ENCODE measurements at places on chromosomes 5 and 9.

DNA sequence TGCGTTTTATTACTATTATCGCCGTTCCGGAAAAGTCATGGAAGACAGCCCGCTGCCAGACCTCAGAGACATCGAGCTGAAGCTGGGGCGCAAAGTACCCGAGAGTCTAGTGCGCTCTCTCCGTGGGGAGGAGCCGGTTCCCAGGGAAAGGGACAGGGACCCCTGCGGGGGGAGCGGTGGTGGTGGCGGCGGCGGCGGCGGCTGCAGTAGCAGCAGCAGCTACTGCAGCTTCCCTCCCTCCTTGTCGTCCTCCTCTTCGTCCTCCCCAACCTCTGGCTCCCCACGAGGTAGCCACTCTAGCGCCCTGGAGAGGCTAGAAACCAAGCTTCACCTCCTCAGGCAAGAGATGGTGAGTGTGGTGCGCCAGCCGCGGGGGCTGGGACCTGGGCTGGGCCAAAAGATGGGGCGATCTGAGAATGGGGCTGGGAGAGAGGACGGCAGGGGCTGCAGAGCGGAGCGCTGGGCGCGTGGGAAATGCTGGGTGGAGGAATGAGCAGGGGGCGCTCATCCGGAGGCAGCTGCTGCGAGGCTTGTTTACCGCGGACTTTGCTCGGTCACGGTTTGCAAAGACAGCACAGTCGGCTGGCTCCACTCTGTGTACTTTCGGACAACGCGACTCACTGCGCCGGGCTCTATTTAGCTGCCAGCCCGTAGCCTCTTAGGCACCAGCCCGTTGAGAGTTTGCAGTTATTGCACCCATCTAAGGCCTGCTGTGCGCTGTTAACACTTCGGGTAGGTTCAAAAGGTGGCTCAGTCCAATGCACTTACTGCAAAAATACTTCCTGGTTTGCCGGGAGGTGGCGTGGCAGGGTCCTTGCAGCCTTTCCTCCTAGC, 1.1 kb downstream of the LURAP1L start:
- peak; percentile 46 for DNase-seq

- peak; percentile 39 for DNase-seq
Measured at GRCh38 chr5:17436761-17437221, 61.2 kb upstream of the TAF11L2 start.

- no peak for DNase-seq
Measured at GRCh38 chr5:31854181-31855133, 215.5 kb downstream of the PDZD2 start.

DNA sequence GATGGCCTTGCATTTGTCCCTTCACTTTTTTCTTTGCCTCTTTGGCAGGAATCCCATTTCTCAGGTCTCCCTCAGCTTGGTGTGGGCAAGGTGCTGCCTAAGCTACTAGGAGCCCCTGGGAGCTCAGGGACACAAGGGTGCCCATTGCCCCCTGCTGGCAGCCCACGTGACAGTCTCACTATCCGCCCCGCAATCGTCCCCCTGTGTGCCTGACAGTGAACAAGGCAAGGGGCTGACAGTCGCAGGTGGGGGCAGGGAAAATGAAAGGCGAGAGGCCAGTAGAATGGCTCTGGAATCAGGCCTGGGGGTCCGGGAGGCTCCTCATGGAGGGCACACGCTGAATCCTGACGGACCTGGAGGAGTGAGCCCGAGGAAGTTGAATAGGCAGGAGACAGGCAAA, 2.0 kb upstream of the PCDH12 start:
- DNase-seq = peak; percentile 26

DNA sequence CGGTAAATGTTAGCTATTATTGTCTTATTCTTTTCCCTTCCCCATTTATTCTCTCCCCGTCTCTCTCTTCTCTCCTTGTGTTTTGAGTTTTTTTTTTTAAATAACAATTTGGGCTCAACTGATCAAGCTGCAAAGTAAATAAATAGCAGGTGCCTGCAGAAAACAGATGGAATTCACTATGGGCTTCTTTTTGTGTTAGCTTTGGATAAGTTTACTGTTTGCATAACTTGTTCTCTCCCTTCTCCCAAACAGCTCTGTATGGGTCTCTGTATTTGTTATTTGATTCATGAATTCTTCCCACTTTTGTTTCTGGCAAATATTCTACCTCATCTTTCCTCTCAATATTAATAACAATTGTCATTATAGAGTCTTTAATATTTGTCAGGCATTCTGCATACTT, 111.8 kb upstream of the ASTN2 start:
- no peak for DNase-seq

GRCh38 chr5:154273028-154273617, 82.6 kb downstream of the GALNT10 start:
- DNase-seq = peak; percentile 31

- DNase-seq = no peak
Measured at GRCh38 chr5:78476795-78477194, 116.4 kb downstream of the SCAMP1 start.

- no peak for DNase-seq
Measured at GRCh38 chr9:133539991-133540697, 5.6 kb downstream of the ADAMTSL2 start.

GRCh38 chr9:101977614-101978210, 239.3 kb upstream of the GRIN3A start:
- DNase-seq = no peak

DNA sequence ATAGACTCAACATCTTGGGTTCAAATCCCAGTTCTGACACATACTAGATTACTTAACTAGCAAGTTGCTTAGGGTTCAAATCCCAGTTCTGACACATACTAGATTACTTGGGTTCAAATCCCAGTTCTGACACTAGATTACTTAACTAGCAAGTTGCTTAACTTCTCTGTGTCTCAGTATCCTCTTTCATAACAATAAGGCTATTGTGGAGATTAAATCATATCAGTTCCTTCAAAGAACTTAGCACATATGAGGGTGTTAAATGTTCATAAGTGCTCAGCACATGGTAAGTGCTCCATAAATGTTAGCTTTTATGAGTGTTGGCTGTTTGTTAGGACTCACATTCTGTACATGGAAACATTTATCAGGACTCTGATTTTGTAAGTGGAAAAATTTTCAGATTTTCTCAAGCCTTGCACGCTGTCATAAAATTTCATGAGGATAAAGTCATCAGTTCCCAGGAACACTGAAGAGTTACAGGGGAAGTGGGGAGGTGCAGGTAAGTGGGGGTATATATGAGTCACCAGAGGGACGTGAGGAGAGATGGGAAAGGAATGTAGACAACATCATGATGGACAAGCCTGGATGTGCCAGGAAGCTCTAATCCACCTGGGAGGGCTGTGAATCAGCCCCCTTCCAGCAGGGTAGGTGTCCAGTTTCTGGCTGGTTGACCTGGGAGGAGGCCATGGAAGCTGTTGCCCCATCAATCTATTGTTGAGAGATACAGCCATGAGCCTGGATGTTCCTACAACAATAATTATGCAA, 532.2 kb upstream of the WWC1 start:
- DNase-seq = no peak

GRCh38 chr9:128521956-128522355, 17.4 kb downstream of the GLE1 start:
- DNase-seq = no peak

GRCh38 chr9:93200989-93201334, 17.0 kb downstream of the WNK2 start:
- no peak for DNase-seq

GRCh38 chr9:91245431-91246313, 116.0 kb downstream of the AUH start:
- peak; percentile 38 for DNase-seq

DNA sequence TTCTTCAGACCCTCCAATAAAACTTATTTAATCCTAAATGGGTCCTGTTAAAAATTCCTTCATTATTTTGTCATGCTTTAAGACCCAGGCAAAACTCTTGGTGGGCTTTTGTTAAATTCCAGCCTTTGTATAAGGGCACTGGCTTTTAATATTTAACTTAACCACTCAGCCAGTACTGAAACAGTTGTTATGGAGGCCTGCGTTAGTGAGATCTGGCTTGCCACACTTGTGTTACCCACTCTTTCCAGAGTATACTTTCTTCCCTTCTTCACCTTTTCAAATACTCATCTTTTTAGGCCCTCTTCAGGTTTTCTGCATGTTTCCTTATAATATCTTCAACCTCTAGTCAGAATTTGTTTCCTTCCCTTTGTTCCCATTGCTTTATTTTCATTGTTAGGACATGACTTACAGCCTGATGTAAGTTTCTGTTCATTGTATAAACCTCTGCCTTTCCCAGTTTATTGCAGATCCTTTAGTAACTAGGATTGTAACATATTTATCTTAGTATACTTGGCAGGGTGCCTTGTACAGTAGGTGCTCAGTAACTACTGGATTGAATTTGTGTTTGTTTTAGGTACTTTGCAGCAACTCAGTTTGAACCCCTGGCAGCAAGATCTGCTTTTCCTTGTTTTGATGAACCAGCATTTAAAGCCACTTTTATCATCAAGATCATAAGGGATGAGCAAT, 48.8 kb downstream of the LNPEP start:
- no peak for DNase-seq

- DNase-seq = no peak
Measured at GRCh38 chr5:34523387-34523726, 132.8 kb upstream of the RAI14 start.

DNA sequence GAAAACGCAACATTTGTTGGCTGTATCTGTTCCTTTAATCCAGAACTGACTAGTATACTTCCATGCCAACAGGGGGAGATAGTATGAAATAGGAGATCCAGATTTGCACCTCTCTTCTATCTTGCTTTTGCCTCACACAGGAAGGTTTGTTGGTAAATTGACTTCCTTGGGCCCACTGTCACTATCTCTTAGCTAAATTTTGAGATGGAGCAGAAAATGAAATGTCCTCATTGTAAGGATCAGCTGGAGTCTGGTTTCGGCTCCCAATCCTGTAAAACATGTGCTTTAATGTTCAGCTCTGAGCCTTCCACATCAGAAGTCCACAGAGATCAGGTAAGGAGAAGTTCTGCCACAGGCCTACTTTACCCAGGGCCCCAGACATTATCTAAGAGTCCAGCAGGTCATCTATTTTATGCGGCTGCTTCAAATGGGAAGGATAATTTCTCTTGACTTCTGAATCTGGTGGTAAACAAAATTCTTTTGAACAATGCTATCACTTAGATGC, 176.8 kb downstream of the FER start:
- DNase-seq = no peak

- no peak for DNase-seq
Measured at GRCh38 chr5:135356522-135357318, 42.3 kb downstream of the MACROH2A1 start.

DNA sequence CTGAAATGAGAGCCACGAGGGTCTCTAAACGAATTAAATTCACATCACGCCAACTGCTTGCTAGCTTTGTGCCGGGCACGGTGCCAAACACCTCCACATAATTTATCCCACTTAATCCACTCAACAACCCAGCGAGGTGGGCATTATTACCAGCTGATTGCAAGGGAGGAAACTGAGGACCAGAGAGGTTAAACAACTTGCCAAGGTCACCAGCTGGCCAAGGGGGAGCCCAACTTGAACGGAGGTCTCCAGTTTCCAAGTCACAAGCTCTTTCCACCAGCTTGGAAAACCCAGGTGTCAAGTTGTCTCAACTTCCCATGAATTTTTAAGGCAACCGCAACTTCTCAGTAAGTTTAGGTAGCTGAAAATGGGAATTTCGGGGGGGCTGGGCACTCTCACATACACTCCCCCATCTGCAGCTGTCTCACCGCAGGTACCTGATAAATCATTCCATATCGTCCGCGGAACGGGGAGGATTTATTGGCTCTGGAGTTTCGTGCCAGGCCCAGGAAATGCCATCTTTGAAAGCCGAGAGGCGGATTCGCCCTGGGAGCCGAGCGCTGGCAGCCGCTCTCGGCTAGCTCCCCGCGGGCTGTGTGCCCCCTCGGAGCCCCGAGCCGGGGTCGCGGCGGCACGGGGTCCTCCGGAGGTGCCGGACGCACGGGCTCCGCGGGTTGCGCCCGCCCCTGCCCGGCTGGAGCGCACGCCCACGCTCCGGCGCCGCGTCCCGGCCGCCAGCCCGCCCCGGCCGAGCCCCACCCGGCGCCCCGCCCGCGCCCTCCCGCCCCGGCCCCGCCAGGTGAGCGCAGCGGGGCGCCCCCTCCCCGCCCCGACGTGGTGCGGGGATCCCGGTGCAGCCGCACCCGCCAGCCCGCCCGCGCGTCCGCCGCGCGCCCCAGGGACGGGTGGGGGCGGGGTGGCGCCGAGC, 617 bp downstream of the PTPN3 start:
- DNase-seq = no peak

DNA sequence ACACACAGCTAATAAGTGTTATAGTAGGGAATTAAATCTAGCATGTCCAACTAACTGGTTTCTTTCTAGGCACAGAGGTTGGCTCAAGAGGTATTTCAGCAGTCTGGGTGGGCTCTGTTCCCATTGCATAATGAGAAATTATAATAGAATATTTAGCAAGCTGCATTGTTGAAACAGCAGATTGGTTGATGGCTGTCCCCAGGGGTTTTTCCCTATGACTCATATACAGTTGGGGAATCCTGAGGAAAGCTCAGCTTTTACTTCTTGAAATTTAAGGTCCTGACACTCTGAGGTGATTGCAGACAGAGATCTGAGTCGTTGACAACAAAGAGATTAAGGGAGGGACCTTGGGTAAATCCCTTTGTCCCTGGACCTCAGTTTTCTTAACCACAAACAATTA, 38.3 kb upstream of the TNFSF8 start:
- no peak for DNase-seq

DNA sequence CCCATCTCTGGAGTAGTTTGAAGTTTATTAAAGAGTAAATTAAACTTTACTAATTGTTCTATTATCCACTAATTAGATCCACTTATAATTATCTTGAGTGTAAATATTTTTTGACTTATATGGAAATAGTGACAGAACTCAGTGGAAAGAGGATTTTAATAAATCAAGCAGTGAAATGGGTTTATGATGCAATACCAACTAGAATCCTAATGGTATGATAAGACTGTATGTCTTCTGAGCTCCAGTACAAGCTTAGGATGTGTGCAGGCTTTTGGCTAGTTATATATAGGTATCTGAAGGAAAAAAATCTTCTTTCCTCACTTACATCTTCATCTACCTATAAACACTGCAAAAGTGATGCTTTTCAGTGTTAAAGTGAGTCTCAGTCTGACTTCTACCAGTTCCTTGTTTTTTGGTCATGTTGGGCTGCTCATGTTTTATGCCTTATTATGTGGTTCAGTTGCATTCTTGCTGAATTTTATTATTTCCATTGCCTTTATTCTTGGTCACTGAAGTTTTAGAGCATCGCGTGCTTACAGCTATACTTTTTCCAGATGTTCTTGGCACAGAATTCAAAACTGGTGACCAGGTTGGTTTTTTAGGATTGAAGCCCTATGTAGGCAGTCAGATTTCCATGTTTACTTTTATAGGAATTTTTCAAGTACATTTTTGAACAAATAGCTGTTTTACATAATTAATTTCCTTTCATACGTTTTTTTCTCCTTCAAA, 30.5 kb downstream of the XRCC4 start:
- no peak for DNase-seq

- no peak for DNase-seq
Measured at GRCh38 chr5:2776337-2777302, 25.1 kb upstream of the IRX2 start.

DNA sequence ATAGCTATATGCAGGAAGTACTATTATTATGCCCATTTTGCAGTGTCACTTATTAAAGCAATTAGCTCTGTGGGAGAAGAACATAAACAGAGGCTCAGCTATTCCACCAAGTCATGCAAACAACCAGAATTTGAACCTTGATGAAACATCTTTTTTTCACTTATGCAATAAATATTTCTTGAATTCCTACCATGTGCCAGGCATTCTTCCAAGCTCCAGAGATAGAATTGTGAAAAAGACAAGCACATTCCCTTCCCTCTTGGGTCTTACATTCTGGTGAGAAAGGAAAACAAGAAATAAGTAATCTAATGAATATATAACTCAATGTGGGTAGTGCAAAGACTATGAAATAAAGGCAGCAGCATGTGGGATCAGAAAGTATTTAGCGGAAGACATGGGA, 32.1 kb upstream of the ADRB2 start:
- DNase-seq = no peak

- DNase-seq = no peak
Measured at GRCh38 chr5:149170299-149170698, 29.0 kb downstream of the ABLIM3 start.

Measured in GM10248 (cell line).